ENCODE measurements at places on chromosomes 16 and 17.
A peak's percentile ranks its signal among the peaks of the same experiment; 100 is the strongest.

DNA sequence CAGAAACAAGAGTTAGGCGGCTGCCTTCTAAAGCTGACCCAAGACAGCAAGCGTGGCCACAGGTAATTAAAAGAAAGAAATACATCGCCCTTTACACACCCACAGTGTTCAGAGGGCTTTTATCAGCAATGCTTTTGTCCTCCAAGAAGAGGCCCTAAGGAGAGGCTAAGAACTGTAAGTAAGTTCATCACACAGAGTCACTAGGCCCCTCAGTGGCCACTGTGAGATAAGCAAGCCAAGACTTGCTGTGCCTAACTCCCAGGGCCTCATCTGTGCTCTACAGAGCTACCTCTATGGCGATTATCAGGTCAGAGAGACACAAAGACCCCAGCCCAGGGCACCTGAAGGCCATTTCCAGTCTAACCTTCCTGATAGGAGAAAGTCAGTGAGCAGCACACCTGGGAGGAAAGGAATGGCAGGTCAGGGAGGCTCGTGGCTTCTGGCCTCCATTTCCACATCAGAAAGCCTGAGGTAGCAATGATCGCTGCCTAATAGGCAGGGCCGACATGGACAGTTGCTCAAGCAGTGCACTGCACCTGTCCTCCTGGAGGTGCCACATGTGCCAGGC, 545.2 kb upstream of the CDH11 start:
- no peaks in the 10 kb centered on the region for H3K36me3 ChIP-seq
- no peak overlapping the region for H3K4me3 ChIP-seq
- no peak for DNase-seq
- peaks cover 8% of the 10 kb centered on the region for H3K4me1 ChIP-seq
- no peaks in the 10 kb centered on the region for H3K27me3 ChIP-seq

DNA sequence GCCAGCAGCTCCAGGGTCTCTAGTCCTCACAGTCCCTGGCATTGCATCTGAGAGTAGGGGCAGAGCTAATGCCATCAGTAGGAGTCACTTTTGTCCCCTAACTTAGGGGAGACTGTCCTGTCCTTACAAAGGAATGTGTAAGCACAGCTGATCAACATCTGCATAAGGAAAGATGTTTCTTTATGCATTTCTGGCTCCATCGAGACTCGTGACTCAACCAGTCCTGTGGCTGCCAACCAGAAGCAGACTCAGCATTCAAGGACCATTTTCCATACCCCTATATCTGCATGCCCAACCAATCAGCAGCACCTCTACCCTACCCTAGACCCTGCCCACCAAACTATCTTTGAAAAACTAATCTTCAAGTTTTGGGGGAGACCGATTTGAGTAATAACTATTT, 8.2 kb upstream of the MPP2 start:
- DNase-seq = no peak
- H3K27ac ChIP-seq = no peak overlapping the region
- H3K27me3 ChIP-seq = peaks cover 31% of the 10 kb centered on the region
- H3K4me1 ChIP-seq = peaks cover 13% of the 10 kb centered on the region

GRCh38 chr17:57861000-57861789, 11.4 kb upstream of the MRPS23 start:
- no peak for DNase-seq
- H3K27me3 ChIP-seq = no peaks in the 10 kb centered on the region
- H3K36me3 ChIP-seq = peaks cover 48% of the 10 kb centered on the region
- H3K27ac ChIP-seq = peak overlapping the region; percentile 54

- no peak overlapping the region for H3K4me3 ChIP-seq
- peaks cover 15% of the 10 kb centered on the region for H3K4me1 ChIP-seq
- peaks cover 78% of the 10 kb centered on the region for H3K36me3 ChIP-seq
- no peak for DNase-seq
These were observed 43.5 kb downstream of the ST3GAL2 start for GRCh38 chr16:70395345-70395901.

DNA sequence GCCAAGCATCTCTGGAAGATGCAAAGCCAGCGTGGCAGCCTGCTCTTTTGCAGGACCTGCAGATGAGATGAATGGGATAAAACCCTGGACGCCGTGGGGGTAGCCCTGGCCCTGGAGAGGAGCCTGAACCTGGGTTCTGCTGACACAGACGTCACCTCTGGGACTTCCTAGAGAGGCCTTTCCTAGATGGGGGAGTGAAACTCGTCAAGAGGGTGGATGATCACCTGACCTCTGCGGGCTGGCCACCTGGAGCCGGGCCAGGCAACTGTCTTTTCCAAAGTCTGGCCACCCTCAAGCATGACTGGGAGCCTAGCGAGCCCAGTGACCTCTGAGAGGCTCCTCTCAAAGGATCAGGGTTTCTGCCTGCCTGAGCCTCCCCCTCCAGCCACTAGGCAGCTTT, 529.0 kb downstream of the KCNJ18 start:
- no peaks in the 10 kb centered on the region for H3K4me1 ChIP-seq
- H3K4me3 ChIP-seq = no peak overlapping the region
- DNase-seq = no peak
- no peak overlapping the region for H3K27ac ChIP-seq
- no peaks in the 10 kb centered on the region for H3K36me3 ChIP-seq

- DNase-seq = no peak
- peaks cover 10% of the 10 kb centered on the region for H3K4me1 ChIP-seq
- H3K36me3 ChIP-seq = no peaks in the 10 kb centered on the region
- peaks cover 16% of the 10 kb centered on the region for H3K27me3 ChIP-seq
- no peak overlapping the region for H3K27ac ChIP-seq
- H3K4me3 ChIP-seq = no peak overlapping the region
These were observed 10.0 kb downstream of the HS3ST6 start for GRCh38 chr16:1908184-1908583.

- peaks cover 7% of the 10 kb centered on the region for H3K4me1 ChIP-seq
- no peak overlapping the region for H3K4me3 ChIP-seq
- H3K27me3 ChIP-seq = no peaks in the 10 kb centered on the region
These were observed 29.0 kb downstream of the FCSK start for GRCh38 chr16:70483426-70483825.

GRCh38 chr16:9495824-9496223, 404.4 kb downstream of the HAPSTR1 start:
- no peaks in the 10 kb centered on the region for H3K27me3 ChIP-seq
- no peak overlapping the region for H3K27ac ChIP-seq
- H3K36me3 ChIP-seq = no peaks in the 10 kb centered on the region
- no peak overlapping the region for H3K4me3 ChIP-seq
- peaks cover 6% of the 10 kb centered on the region for H3K4me1 ChIP-seq

DNA sequence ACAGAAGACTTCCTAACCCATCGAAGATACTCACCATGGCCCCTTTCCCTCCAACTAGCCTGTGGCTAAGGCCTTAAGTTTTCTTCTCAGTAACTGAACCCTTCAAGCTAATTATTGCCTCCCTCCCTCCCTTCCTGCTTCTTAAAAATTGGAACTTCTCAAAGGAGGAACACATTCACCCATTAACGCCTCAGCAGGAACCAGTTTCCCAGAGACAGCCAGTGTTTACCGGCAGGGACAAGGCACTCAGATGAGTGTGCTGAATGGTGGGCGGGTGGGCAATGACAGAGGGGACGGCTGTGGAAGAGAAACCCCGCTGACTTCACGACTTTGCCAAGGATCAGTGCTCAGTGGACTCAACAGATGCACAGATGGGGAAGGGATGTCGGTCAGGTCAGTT, 20.3 kb downstream of the PITPNA start:
- no peak overlapping the region for H3K27ac ChIP-seq
- no peak overlapping the region for H3K4me3 ChIP-seq
- no peaks in the 10 kb centered on the region for H3K27me3 ChIP-seq
- DNase-seq = no peak

GRCh38 chr17:630801-631200, 83.8 kb downstream of the VPS53 start:
- H3K36me3 ChIP-seq = peaks cover 25% of the 10 kb centered on the region
- no peak overlapping the region for H3K4me3 ChIP-seq
- peaks cover 5% of the 10 kb centered on the region for H3K4me1 ChIP-seq
- H3K27me3 ChIP-seq = no peaks in the 10 kb centered on the region
- no peak for DNase-seq

DNA sequence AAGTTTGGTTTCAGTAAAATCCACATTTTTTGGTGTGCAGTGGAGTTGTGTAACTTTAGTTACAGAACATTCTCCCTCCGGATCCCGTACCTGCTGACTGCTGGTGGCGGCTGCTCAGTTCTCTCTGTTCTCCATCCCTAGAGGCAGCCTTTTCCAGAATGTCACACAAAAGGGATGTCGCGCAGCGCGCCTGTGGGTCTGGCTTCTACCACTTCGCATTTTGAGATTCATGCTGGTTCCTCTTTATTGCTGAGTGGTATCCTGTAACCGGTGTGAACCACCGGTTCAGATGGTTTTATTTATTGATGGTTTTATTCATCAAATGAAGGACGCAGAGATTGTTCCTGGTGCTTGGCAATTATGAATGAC, 981 bp upstream of the CEP131 start:
- DNase-seq = peak; percentile 14
- H3K27me3 ChIP-seq = no peaks in the 10 kb centered on the region

DNA sequence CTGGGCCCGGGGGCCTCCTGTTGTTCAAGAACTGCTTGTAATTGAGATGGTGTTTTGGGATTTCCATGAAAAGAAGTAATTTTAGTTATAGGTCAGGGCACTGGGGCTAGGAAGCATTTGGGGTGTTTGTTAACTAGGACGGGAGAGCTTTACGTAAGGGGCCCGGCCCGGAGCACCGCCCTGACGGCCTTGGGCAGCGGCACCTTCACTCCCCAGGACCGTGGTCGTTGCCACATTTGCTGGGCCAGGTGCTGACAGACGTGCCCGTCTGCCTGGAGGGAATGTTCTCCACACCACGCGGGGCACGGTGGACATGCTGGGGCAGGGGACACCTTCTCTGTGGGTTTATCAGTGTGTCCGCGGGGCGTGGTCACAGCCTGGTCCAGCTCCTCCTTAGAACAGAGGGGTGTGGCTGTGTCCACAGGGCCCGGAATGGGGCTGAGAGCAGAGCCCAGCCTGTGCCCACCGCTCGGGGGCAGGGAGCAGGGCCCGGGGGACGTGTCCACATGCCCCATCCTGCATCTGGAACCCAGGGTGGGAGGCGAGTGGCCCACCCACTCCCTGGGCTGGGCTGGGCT, 57.7 kb downstream of the BAIAP2 start:
- H3K36me3 ChIP-seq = peaks cover 75% of the 10 kb centered on the region
- no peak overlapping the region for H3K27ac ChIP-seq
- no peak for DNase-seq
- no peak overlapping the region for H3K4me3 ChIP-seq
- peaks cover 74% of the 10 kb centered on the region for H3K4me1 ChIP-seq
- no peaks in the 10 kb centered on the region for H3K27me3 ChIP-seq

DNA sequence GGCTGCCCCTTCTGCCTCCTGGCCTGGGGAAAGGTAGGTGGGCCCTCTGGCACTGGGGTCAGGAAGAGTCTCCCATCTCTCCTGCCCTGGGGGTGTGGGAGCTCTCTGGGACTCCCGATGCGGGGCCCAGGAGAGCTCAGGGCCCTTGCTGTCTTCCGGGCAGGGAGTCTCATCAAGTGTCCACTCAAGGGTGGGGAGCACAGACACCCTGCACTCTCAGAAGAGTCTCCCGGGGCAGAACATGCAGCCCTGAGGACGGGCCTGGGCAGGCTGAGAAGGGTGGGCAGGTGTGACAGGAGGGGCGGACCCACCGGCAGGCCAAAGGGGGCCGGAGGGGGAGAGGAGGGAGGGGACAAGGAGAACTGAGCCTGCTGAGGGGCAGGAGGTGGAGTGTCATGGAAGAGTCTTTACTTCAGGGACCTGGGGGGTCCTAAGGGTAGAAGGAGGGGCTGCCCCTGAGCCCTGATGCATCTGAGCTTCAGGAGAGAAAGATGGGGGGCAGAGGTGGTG, 8.4 kb upstream of the PKMYT1 start:
- H3K27ac ChIP-seq = no peak overlapping the region
- no peak overlapping the region for H3K4me3 ChIP-seq
- no peaks in the 10 kb centered on the region for H3K36me3 ChIP-seq
- no peak for DNase-seq
- no peaks in the 10 kb centered on the region for H3K27me3 ChIP-seq

- H3K36me3 ChIP-seq = peaks cover 53% of the 10 kb centered on the region
- H3K27ac ChIP-seq = no peak overlapping the region
- DNase-seq = no peak
- no peaks in the 10 kb centered on the region for H3K27me3 ChIP-seq
- H3K4me1 ChIP-seq = peaks cover 76% of the 10 kb centered on the region
These were observed 17.5 kb downstream of the HDAC5 start for GRCh38 chr17:44105941-44106340.

DNA sequence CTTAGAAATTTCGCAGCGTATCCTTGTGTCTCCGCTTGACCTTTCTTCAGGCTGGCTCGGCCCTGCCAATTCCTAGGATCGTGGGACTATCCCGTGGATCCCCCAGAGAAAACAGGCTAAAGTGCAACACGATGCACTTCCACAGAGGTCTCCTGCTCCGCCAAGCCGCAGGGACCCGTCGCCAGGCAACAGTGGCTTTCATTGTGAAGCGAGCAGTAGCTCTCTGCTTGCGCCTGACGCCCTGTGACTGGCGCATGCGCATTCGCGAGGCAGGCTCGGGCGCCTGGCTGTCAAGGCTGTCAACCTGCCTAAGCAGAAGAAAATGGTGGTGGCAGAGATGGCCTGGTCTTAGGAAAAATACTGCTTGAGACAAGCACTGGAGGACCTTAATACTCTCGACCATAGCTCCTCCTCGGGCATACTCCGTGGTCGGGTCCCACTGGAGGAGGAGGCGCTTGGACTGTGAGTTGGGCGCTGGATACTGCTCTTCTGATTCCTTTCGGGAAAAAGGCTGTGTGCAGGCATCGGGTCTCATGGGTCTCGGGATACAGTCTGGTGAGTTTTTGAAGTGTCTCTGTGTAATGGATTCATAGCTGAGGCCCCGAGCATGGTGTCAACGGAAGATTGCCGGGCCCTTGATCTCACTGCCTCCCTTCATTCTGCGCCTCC, 2336.1 kb downstream of the TP53TG3F start:
- H3K4me3 ChIP-seq = no peak overlapping the region
- H3K36me3 ChIP-seq = no peaks in the 10 kb centered on the region
- DNase-seq = no peak
- no peaks in the 10 kb centered on the region for H3K4me1 ChIP-seq
- no peak overlapping the region for H3K27ac ChIP-seq
- no peaks in the 10 kb centered on the region for H3K27me3 ChIP-seq

GRCh38 chr17:15340966-15341365, 431 bp downstream of the TEKT3 start:
- peak overlapping the region; percentile 65 for H3K4me3 ChIP-seq
- H3K27ac ChIP-seq = no peak overlapping the region
- H3K36me3 ChIP-seq = no peaks in the 10 kb centered on the region
- no peak for DNase-seq
- H3K27me3 ChIP-seq = peaks cover 19% of the 10 kb centered on the region
- peaks cover 11% of the 10 kb centered on the region for H3K4me1 ChIP-seq

GRCh38 chr16:21120976-21121520, 29.6 kb downstream of the DNAH3 start:
- no peak overlapping the region for H3K27ac ChIP-seq
- no peaks in the 10 kb centered on the region for H3K36me3 ChIP-seq
- no peaks in the 10 kb centered on the region for H3K4me1 ChIP-seq
- no peaks in the 10 kb centered on the region for H3K27me3 ChIP-seq

DNA sequence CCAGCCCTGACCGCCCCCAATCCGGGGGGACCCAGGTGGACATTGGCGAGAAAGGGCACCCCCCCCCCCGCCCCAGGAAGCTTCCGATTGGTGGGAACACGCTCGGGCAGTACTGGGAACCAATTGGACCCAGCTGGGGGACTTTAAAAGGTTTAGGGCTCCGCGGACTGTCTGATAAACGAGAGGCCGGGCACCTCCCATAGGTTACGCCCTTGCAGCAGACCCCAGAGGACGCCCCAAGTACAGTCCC, 245 bp downstream of the TMEM256 start:
- no peaks in the 10 kb centered on the region for H3K27me3 ChIP-seq
- H3K36me3 ChIP-seq = peaks cover 11% of the 10 kb centered on the region
- H3K4me3 ChIP-seq = peak overlapping the region; percentile 72
- H3K4me1 ChIP-seq = peaks cover 38% of the 10 kb centered on the region
- peak overlapping the region; percentile 94 for H3K27ac ChIP-seq

All from spinal cord (tissue), 10 donors.